ENCODE measurements at places on chromosomes 7 and 10.

DNA sequence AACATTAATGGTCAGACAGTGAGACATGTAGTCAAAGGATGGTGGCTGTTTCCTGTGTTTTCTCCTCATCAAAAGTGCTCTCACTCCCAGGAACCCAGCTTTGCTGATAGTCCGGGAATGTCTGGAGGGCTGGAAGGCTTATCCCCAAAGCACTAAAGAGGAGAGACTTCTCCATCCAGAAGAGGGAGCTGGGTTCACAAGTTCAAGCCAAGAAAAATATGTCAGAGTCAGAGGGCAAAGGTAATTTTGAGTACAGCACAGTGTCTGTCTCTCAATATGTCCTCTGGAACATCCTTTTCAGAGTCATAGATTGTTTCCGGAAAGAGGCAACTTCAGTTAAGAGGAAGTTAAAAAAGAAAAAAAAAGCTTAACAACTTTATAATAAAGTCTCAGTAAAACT lies 281.5 kb upstream of the PHYHIPL start:
- no peak for DNase-seq

- DNase-seq = no peak
Observed at GRCh38 chr7:121178869-121179497, 149.8 kb upstream of the WNT16 start.

- no peak for DNase-seq
Observed at GRCh38 chr7:137343281-137343841, at the start of gene PTN. TSS of gene PTN (minus strand) at chr7:137343733. CDS start at chr7:137254973, 88,760 bp downstream.

GRCh38 chr7:45292481-45292880 lies 134.9 kb downstream of the RAMP3 start:
- no peak for DNase-seq

GRCh38 chr7:148572067-148572522 lies 18.5 kb upstream of the C7orf33 start:
- DNase-seq = no peak

DNA sequence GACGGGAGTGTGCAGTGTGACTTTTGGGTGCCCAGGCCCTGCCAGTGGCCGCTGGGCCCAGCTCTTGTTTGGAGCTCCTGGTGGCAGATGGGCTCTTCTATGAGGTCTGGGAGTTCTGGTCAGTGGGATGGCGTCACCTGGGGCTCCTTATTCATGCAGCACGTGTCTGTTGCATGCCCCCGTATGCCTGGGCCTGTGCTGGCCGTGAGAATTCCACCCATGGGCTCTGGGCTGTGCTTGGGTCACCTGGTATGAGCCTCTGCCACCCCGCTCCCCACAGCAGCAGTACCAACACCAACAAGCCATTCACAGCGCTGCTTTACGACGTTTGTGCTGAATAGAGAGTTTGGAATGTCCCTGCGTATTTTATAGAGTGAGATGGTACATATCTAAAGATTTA lies 27.1 kb downstream of the INPP5A start:
- no peak for DNase-seq

- no peak for DNase-seq
Observed at GRCh38 chr10:132478341-132479023, 59.1 kb upstream of the INPP5A start.

DNA sequence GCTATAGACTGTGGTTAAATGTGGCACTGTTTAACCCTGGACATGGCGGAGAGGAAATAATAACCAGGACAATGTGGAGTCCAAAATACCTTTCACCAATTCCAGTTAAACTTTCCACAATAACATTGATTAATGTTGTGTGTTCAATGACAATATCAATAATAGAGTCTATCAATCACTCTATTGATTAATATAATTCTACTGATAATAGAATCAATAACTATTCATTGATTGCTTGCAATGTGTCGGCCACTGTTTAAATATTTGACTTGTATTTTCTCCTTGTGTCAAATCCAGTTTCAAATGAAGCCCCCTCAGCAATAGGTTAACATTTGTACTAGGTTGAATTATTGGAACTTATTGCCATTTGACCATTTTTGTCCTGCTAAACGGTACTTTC lies 187.0 kb downstream of the PTPN20 start:
- DNase-seq = no peak

DNA sequence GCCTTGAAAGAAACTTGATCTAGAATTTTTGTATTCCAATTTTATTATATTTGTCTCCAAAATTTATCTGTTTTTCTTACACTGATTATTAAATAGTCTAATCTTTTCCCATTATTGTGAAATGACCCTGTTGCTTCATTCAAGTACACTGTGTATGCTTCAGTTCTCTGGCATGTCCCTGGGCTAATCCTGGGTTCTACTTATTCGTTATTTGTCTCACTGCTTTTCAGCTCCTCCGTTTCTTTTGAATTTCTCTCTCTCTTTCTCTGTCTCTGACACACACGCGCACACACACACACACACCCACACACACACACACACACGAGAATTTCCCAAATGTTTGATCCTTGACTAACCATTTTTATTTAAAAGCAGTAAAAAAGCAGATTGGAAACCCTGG lies 768.6 kb downstream of the NRG3 start:
- no peak for DNase-seq

GRCh38 chr7:158649279-158649678 lies 55.3 kb downstream of the NCAPG2 start:
- DNase-seq = no peak

- DNase-seq = no peak
Observed at GRCh38 chr7:85612514-85612913, 425.7 kb upstream of the SEMA3D start.

DNA sequence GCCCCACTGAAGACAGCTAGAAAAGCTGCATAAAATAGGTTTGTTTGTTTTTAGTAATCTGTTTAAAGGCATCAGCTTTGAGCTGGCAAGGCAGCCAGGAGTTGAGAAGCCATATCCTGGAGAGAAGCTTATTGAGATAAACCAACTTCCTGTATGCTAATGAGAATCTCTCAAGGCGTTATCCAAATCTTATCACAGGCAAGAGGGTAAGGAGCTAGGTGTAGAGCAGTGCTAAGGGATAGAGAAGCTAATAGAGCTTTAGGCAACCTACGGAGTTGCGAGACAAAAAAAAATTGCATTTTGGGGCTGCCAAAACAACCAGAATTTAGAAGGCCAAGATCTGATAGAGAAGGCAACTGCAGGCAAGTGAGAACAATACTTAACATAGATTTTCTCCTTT lies 641.6 kb downstream of the SH2D4B start:
- no peak for DNase-seq

DNA sequence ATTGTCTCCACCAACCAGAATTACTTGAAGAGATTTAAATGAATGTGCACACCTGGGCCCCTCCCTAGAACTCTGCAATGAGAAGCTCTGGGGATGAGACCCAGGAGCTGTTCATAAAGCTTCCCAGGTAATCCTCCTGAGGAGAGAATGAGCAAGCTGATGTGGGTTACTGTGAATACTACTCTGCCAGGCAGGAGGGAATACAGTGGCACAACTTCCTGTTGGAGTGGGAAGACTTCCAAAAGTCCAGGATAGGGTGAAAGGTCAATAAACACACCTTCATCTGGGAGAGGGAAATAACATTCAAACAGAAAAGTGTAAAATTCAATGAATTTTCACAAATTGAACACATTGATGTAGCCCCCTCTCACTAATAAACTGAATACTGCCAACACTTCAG lies 351.4 kb downstream of the ABCA13 start:
- no peak for DNase-seq

- no peak for DNase-seq
Observed at GRCh38 chr7:12584930-12585329, 14.4 kb downstream of the SCIN start.

DNA sequence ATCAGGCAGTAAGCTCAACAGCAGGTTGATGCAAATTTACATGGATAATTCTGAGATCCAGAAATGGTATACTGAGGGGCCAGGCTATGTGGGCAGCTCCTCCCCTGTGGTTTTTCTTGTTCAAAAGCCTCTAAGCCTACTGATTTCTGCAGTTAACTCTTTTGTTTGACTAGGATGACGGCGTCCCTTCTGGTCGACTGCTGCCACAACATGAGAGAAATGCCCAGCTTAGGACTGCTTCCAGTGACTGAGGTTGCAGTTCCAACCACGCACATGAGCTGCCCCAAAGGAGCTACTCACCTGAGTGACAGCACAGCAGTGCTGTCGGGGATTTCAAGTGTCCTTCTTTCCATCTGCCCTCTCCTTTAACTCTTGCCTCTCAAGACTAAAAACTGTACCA lies 973.0 kb upstream of the GHITM start:
- peak; percentile 27 for DNase-seq

GRCh38 chr7:51973939-51974338 lies 657.3 kb upstream of the COBL start:
- no peak for DNase-seq

GRCh38 chr10:4353964-4354363 lies 472.0 kb upstream of the AKR1E2 start:
- DNase-seq = no peak

DNA sequence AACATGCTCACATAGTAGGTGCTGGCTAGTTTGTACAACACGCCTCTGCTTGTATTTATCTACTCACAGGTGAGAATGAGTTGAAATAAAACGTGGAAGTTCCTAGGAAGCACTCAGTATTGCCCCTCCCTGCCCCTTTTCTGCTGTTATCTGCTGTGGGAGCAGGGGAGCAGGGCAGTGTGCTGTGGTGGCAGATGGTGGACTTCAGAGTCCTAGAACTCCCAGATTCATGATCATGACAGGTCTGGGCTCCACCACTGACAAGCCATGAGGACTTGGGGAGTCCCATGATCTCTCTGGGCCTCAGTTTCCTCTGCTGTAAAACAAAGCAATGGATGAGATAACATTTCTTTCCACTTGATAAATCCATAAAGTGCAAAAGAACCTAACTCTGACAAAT lies 11.6 kb upstream of the PRKCQ start:
- DNase-seq = no peak

- DNase-seq = no peak
Observed at GRCh38 chr7:159167139-159167538, 22.5 kb upstream of the VIPR2 start.

DNA sequence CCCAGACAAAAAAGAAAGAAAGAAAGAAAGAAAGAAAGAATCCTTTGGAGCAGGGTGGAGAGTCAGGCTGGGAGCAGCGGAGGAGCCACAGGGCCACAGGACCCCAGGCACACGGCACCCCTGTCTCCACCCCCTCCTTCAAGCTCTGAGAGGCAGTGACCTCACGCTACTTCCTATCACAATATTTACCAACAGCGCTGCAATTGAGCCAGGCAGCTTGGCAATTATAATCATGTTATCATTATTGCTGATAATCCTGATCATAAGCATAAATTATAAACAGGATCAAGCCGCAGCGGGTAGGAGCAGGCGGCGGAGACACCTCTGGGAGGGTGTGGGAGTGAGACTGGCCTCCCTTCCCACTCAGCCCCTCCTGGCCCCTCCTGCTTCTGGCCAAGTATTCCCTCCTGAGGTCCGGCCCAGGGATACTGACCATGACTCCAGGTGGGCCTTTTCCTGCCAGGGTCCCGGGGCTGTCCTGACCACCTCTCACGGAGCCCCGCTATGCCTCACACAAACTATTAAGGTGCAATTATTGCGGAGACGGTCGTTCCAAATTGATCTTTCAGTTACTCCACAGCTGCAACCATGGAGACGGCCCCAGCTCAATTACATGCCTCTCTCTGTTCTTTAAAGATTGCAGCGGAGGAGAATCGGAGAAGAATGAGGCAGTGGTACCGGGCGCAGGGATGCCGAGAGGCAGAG lies 10.0 kb upstream of the GTF2IRD1 start:
- DNase-seq = no peak

- no peak for DNase-seq
Observed at GRCh38 chr7:151520419-151521261, 945 bp upstream of the RHEB start.

- DNase-seq = no peak
Observed at GRCh38 chr10:49091450-49092210, 23.7 kb downstream of the VSTM4 start.

DNA sequence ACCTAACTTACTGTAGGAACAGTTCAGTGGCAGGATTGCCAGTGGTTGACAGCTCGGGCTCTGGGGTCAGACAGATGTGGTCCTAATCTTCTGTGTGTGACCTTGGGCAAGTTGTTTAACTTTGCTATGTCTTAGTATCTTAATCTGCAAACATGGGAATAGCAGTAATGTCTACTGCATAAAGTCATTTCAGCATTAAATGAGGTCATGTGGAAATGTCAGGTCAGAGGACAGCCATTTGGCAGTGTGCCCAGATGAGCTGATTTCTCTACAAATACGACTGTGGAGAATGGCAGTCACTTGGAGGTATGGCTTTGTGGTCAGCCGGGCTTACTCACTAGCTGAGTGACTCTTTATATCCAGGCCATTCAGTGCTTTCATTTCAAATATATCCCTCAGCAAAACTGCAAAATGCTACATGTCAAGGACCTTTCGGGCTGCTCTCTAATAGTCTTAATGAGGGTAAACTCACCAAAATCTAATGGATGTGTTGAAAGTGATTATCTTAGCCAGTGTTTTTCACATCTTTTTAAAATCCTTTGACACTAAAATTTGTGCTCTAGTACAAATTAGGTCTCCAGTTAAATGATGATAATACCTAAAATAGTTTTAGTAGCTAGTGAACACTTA lies 171.4 kb downstream of the ST7 start:
- DNase-seq = peak; percentile 80

- peak; percentile 29 for DNase-seq
Observed at GRCh38 chr7:132656846-132657776, 80.8 kb upstream of the PLXNA4 start.

- DNase-seq = peak; percentile 5
Observed at GRCh38 chr7:1672851-1673486, 2.9 kb downstream of the ELFN1 start.

DNA sequence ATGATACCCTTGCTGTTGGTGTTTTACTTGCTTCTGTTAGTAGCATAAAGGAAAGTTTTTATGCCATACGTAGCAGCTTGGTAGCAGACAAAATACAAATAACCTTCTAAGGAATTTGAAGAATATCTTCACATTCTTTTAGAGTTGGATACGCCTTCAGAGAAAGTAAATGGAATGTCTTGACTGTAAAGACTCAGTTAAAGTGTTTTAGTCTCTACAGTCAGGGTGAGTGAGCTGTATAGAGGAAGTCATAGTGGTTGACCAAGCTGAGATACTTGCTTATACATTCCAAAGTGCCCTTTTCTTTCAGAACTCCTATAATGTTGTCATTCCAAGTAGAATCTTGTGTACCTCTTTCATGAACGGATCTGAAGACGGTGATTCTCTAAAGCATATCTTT lies 37.7 kb downstream of the RABGEF1 start:
- no peak for DNase-seq

DNA sequence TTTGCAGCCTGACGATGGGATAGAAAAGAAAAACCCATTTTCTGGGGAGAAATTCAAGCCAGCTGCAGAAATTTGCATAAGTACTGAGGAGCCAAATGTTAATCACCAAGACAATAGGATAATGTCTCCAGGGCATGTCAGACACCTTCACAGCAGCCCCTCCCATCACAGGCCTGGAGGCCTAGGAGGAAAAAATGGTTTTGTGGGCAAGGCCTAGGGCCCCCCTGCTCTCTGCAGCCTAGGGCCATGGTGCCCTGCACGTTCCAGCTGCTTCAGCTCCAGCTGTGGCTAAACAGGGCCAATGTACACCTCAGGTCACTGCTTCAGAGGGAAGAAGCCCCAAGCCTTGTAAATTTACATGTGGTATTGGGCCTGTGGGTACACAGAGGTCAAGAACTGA lies 158.2 kb downstream of the VWC2 start:
- no peak for DNase-seq

- DNase-seq = no peak
Observed at GRCh38 chr10:128047351-128047750, 78.9 kb downstream of the MKI67 start.

GRCh38 chr10:29328983-29329382 lies 40.1 kb downstream of the LYZL1 start:
- no peak for DNase-seq

- DNase-seq = no peak
Observed at GRCh38 chr7:38862666-38863065, 46.3 kb downstream of the VPS41 start.

All from HAP-1 (cell line).